CD4-positive, alpha-beta T cell treated with Interleukin-21 for 1 hour (primary cell): ENCODE measurements at places on chromosomes 4 and X.

GRCh38 chr4:3059943-3060342 lies 14.4 kb downstream of the HTT-AS start:
- no peak for DNase-seq

GRCh38 chr4:83201761-83202160 lies 82.8 kb downstream of the COQ2 start:
- no peak for DNase-seq

GRCh38 chr4:91280551-91281290 lies 1023.0 kb upstream of the GRID2 start:
- no peak for DNase-seq

DNA sequence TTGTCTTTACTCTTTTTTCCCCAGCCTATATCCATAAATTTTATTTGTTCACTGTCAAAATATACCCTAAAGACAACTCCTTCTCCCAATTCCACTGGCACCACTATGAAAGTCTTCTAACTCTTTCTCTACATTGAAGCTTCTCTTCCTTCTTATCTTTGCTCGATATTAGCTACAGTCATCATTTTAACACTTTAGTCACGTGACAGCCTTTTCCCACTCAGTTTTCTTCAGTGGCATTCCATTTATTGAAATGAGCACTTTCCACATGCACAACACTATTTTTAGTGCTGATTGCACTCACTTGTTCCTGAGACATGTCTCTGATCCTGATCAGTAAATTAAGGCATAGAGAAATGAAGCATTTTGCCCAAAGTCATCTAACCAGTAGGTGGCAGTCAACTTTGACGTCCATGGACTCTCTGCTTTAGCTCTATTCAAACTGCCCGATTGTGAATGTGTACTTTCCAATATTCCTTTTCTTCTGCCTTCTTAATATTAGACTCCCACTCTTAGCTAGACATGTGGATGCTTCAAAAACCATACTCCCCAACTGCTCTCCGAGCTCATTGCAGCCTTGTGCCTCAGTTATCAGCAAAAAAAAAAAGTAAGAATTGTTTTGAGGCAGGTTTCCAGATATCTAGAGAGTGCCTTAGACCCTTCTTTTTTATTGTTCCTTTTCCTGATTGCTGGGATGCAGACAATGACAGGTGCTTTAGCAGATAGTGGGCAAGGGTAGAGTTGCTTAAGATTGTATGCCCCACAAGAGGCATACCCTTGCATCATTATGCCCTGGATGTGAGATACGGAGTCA lies 394.4 kb upstream of the ADGRL3 start:
- no peak for DNase-seq

DNA sequence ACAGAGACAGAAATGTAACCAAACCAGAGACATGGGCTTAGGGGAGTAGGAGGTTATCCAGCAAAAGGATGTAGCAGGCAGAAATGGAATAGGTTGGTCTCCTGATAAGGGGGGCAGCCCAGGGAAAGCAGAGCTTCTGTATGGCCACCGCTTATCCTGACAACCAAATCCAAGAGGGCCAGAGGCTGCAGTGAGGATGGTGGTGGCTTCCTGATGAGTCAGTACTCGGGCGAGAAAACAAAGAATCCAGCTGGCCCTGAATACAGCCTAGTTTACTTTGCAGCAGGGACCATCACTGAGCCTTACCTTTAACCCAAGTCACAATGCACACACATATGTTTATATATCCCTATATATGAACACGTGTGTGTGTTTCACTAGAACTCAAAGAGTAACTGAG lies 129.7 kb upstream of the FTHL17 start:
- DNase-seq: no peak

- DNase-seq: no peak
Observed at GRCh38 chrX:34559325-34559724, 97.8 kb downstream of the TMEM47 start.
